ENCODE measurements at places on chromosomes 12 and 14.

- DNase-seq, result no peak
These were observed 11.6 kb downstream of the CLMN start for GRCh38 chr14:95308073-95308472.

- DNase-seq, result peak; percentile 90
These were observed 4.7 kb upstream of the GPR84 start for GRCh38 chr12:54368709-54369596.

DNA sequence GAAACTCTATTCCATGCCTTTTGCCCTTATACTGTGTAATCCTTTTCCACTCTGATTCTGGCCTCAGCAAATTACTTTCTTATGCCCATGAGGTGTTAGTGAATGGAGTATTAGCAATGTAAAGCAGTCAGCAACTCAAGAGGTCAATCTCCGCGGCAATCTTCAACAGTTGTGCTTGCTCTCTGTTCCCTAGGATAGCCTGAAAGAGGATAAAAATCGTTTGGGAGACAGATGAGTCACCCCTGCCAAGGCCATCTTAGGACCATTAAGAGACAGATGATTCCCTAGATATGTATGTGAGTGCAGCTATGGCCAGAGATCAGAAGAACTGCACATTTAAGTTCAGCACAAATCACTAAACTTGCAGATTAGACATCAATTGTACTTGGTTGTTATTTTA is 1145.8 kb downstream of the GALC start:
- DNase-seq, result no peak

- peak; percentile 70 for DNase-seq
These were observed 44.1 kb downstream of the PITPNM2 start for GRCh38 chr12:123106640-123107359.

GRCh38 chr14:103692159-103692558 is 23.1 kb downstream of the XRCC3 start:
- no peak for DNase-seq

- DNase-seq, result peak; percentile 50
These were observed 53.3 kb downstream of the RBM19 start for GRCh38 chr12:113912760-113913329.

DNA sequence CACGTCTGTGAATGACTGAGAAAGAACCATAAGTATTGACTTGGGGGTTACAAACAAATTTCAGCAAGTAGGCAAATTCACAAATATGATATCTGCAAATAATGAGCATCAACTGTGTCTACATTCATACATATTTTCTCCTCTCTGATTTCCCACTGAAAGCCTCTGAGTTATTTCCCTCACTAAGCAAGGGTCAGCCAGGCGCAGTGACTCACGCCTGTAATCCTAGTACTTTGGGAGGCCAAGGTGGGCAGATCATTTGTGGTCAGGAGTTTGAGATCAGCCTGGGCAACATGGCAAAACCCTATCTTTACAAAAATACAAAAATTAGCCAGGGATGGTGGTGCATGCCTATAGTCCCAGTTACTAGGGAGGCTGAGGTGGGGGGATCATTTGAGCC is 80.8 kb downstream of the SLC25A21 start:
- no peak for DNase-seq

DNA sequence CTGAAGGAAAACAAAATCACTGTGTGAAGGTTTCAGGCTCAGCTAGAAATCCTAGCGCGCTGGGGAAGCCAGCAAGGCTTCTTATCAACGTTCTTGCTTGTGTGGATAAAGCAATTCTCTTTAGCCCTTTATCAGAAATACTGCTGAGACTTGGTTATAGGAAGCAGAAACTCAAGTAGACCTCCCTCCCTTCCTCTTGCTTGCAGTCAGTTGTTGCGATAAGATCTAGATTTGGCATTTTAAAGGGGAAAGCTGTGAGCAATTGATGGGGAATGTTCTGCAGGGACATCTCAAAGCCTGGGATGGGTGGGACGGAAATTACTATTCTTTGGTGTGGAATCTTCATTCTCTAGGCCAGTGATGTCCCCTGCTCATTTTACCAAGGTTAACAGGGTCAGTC is 76.4 kb upstream of the ANO4 start:
- DNase-seq, result no peak
